ENCODE measurements at places on chromosomes 13 and 19.

GRCh38 chr13:29756506-29756905, 93.9 kb downstream of the UBL3 start:
- DNase-seq = no peak

- no peak for DNase-seq
Observed at GRCh38 chr13:113458253-113459065, 5.2 kb upstream of the ADPRHL1 start.

DNA sequence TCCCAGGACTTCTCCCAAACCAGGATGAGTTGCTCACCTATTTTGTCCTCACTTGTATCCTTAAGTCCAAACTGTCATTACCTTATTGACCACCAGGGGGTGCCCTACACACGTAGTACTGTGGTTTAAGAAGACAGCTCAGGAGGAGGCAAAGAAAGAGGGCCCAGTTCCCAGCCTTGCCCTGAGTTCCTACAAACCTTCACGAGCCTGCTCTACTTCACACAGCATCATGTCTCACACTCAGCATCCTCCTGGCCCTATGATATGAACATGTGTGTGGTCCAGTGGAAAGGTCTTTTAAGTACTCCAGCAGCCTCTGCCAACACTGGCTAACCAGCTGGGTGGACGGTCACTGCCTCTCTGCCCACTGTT, 8.1 kb upstream of the ZNF784 start:
- peak; percentile 95 for DNase-seq

DNA sequence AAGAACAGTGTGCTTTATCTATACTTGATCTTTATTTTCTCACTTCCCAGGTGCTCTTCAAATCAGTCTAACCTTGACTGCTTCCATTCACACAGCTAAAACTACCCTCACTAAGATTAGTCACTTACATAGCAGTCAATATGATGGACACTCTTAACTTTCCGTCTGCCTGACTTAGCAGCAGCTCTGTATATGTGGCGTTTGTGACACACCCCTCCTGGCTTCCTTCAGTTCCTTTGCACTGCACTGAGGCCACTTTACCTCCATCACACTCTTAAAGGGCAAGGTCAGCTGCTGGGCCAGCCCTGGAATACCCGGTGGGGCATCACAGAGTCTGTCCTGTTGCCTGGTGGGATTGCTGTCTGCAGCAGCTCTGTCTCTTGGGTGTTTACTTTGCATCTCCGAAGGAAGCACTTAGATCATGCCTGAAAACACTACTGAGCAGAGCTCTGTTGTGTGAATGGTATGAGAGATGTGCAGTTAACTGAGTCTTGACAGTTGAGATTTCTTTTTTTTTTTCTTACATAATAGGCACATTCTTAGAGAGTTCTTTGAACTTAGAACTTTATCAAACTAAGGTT, 35.6 kb upstream of the IL17D start:
- no peak for DNase-seq

GRCh38 chr19:11192957-11193939, 4.1 kb downstream of the KANK2 start:
- DNase-seq = no peak

- no peak for DNase-seq
Observed at GRCh38 chr13:44573790-44574465, 2.2 kb downstream of the TSC22D1 start.

DNA sequence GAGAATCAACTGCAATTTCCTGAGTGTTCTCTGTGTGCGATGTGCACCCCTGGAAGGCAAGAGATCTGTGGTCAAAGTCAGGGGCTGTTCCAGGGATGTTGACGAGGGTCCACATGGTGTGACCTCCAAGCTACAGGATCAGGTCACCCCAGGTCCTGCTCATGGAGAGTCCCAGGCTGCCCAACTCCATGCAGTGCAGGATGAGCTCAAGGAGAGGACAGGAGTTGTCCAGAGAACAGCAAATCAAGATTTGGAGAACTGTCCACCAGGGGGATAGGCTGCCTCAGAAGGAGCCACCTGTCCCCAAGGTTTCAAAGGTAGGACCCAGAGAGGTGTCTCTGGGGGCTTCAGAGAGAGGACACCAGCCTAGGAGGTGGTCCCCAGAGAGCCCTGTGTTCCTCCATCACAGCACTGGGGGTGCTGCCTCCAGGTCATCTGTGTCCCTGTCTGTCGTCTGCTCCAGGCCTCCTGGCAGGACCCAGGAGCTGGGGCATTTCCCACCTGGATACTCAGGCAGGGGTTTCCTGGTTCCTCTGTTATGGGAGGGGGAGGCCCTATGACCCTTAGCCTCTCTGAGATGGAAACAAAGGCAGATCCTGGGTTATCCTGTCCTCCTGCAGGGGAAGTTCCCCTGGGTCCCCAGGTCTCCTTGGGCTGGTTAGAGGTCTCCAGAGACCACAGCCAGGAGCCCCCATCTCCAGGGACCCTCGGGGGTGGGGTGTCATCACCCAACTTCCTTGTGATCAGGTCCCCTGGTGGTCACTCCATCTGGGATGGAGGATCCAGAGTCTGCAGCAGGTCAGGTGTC, 2.1 kb upstream of the CEACAM7 start:
- DNase-seq = no peak

GRCh38 chr13:91361755-91362271, 14.3 kb downstream of the MIR17HG start:
- no peak for DNase-seq

DNA sequence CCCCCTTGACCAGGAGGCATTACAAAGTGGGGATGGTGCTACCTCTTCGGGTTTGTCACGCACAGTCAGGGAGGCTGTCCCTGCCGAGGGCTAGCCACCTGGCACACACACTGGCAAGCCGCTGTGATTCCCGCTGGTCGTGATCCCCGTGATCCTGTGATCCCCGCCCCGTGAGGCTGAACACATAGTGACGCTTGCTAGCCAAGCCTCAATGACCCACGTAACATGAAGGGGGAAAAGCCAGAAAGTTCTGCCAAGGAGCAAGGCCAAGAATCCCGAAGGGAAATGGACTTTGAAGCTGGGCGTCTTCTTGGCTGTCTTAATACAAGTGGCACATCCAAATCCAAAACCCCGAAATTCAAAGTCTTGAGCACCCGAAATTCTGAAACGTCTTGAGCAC, 13.7 kb downstream of the LDLR start:
- no peak for DNase-seq

GRCh38 chr19:37699057-37699456, 20.5 kb downstream of the ZNF607 start:
- DNase-seq = no peak

GRCh38 chr13:93736081-93736480, 509.5 kb downstream of the GPC6 start:
- DNase-seq = no peak

GRCh38 chr19:2569596-2570465, 93.9 kb downstream of the GADD45B start:
- DNase-seq = no peak

GRCh38 chr13:46953331-46953730, 56.5 kb upstream of the HTR2A start:
- no peak for DNase-seq

- no peak for DNase-seq
Observed at GRCh38 chr19:45960595-45961235, 12.9 kb downstream of the NOVA2 start.

DNA sequence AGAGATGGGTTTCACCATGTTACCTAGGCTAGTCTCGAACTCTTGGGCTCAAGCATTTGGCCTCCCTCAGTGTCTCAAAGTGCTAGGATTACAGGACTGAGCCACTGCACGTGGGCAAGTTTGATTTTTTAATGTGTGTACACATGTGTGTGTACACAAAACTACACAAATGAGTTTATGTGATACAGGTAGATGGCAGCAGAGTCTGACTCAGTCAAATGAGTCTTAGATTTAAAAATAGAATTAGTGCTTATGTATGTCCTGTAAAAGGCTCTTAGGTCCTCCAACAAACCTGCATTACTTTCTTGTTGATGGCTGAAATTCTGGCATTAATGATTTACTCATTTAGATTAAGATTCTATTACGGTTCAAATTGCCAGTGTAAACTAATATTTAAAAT, 293.7 kb downstream of the PCDH17 start:
- no peak for DNase-seq

DNA sequence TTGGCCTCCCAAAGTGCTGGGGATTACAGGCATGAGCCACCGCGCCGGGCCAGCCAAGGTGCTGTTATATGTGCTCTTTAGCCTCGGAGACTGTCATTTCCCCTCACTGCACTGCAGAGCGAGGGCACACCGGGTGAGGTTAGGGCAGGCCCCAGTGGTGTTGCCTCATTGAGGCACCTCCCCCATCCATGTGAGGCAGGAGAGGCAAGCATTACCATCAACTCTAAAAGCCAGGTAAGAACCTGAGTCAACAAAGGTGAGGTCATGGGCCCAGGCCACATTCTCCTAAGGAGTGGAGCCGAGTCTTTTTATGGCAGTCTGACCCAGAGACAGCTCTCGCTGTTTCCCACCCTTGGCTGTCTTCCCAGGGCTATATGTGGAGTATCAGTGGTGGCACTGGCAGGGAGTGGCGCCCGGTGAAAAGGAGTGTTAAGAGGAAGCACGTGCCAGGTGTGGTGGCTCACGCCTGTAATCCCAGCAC, 10.9 kb downstream of the B3GNT8 start:
- no peak for DNase-seq

- DNase-seq = no peak
Observed at GRCh38 chr13:27510082-27510481, 59.7 kb upstream of the MTIF3 start.

DNA sequence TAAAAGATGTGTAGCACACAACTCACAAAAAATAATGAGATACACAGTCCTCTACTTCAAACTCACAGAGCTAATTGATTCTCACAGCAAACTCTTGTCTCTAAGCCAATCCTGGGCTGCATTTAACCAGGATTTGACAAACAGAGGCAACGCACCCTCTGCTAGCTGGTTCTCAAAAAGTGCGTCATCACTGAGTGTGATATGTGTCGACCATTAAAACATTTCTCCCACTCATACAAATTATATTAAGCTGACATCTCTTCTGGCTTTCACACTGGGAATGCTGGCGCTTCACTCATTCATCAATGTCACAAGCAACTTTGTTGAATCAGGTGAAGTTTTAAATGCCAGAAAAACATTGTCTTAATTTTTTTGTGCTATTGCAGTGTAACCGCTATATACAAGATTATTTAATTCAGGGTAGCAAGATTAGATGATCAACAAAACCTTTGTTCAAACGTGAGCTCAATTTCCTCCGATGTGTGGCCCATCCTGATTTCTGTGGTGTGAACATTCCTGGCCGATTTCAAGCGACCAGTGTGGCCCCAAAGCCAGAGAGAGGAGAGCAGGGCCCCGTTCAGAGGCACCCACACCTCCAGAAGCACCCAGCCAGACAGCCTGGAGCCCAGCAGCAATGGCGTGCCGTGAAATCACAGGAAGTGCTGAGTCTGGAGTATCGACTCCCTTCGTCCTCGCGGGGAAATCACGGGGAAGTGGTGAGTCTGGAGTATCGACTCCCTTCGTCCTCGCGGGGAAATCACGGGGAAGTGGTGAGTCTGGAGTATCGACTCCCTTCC, 49.4 kb downstream of the RASA3 start:
- DNase-seq = no peak

- DNase-seq = no peak
Observed at GRCh38 chr13:27960362-27961226, 8.5 kb downstream of the CDX2 start.

DNA sequence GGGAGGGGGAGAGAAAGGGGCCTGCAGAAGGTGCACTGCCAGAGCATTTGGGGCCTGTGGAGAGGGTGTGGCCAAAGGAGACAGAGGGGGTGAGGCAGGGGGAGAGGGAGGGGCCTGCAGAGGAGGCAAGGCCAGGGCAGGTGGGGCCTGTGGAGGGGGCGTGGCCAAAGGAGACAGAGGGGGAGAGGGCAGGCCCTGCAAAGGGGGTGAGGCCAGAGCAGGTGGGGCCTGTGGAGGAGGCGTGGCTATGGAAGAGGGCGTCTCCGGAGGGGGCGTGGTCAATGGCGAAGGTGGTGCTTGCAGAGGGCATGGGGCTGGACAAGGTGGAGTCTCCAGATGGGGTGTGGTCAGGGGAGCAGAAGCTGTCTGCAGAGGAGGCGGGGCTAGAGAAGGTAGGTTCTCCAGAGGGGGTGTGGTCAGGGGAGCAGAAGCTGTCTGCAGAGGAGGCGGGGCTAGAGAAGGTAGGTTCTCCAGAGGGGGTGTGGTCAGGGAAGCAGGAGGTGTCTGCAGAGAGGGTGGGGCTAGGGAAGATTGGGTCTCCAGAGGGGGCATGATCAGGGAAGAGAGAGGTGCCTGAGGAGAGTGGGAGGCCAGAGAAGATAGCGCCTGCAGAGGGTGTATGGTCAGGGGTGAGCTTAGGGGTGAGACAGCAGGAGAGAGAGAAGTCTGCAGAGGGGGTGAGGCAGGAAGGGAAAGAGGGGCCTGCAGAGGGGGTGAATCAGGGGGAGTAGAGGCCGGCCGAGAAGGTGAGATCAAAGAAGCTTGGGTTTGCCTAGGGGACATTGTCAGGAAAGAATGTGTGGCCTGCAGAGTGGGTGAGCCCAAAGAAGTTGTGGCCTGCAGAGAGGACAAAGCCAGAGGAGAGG, 3.4 kb downstream of the PRR36 start:
- peak; percentile 35 for DNase-seq

GRCh38 chr13:75960538-75960994, 324.4 kb downstream of the LMO7 start:
- DNase-seq = no peak

DNA sequence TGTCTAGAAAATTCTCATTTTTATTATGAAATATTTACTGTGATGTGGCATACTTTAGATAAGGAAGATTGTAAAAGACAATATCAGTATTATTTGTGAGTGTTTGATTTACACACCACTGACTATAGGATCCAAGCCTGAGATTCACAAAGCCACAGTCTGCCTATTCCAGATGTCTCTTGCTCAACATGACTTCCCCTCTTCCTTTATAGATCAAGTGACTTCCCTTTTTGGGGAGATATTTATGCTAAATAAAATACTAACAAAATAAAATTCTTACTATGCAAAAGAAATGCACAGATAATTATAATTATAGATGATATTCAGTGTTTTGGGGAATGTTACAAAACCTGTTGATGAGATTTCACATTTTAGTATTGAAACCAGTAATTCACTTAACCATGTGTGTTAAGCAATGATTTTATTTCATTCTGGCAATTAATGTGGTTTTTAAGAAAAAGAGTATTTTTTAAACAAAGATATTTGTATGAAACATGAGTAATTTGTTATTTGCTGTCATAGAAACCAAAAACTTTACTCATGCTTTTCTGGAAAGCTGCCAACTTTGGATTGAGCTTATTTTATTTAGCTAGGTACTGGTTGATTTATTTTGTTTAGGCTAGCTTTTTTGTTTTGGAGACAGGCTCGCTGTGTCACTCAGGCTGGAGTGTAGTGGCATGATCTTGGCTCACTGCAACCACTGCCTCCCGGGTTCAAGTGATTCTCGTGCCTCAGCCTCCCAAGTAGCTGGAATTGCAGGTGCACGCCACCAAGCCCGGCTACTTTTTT, 13.7 kb upstream of the GPR183 start:
- DNase-seq = peak; percentile 4

- DNase-seq = no peak
Observed at GRCh38 chr19:46355234-46356148, 8.6 kb downstream of the PPP5C start.

Data from NCI-H446 (cell line).